Left lung (tissue), 14 donors: ENCODE measurements at places on chromosomes 16 and 17. TPM values are rescaled to one million over a fixed set of nuclear protein-coding genes. Genes with fewer than 3 reads are reported as not detected.
A peak's percentile ranks its signal among the peaks of the same experiment; 100 is the strongest.

GRCh38 chr16:58906981-58907715, 173.0 kb upstream of the GOT2 start:
- peak; percentile 67 for DNase-seq

GRCh38 chr17:17557796-17558195, 33.7 kb downstream of the PEMT start:
- DNase-seq = no peak

STAC2 gene
- polyA plus RNA-seq = 0.21 TPM

DNA sequence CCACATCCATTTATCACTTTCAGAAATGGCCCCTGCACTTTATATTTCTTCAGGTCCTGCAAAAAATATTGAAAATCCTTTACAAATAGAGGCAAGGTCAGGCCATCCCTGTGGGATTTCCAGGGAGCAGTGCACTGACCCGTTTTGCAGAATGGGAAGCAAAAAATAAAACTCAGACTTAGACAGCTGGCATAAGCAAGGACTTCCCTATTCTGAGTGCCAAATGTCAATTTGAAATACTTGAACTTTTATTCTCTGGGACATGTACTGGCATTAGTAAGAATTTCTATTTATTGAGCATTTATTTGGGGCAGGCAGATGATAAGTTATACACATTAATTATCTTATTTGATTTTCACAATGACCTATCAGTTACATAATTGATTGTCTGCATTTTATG, 32.4 kb downstream of the PRKCB start:
- DNase-seq = no peak

DNAI2 gene
- polyA plus RNA-seq = 6.6 TPM

CCDC182 gene
- polyA plus RNA-seq = not detected

GRCh38 chr17:35001549-35001948, 21.2 kb downstream of the LIG3 start:
- DNase-seq = no peak

NGFR gene
- polyA plus RNA-seq = 12.4 TPM

- DNase-seq = no peak
Observed at GRCh38 chr16:80852261-80852872, 48.0 kb upstream of the CDYL2 start.

CCL16 gene
- 1.0 TPM for polyA plus RNA-seq

RAMP2 gene
- polyA plus RNA-seq = 192 TPM

DNA sequence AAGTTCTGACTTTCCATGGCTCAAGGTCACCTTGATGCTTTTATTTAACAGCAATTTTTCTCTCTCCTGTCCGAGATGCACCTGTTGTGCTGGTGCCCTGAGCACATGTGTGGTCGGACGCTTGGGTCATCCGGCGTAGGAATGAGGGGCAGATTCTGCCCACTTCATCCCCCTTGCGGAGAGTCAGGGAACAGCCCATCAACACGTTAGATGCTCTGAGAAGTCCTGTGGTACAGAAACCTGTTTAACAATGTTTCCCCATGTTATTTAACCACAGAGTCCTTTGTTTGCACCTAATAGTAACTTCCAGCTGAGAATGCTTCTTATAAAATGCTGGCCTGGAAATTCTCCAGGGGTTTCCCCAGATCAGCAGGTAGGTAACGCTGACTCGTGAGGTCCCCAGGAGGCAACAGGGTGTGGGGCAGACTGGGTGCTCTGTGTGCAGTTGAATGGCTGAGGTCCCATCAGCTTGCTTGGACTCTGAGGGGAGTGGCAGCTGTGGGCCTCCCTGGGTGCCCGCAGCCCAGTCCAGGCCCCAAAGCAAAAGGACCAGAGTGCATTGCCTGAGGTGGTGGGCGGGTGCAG, 17.8 kb downstream of the DOC2B start:
- DNase-seq = no peak

- DNase-seq = no peak
Observed at GRCh38 chr16:86949116-86949515, 368.1 kb downstream of the C16orf95 start.

- DNase-seq = no peak
Observed at GRCh38 chr17:29019475-29020181, 13.8 kb upstream of the SEZ6 start.

ARHGAP44 gene
- 13.4 TPM for polyA plus RNA-seq

DNA sequence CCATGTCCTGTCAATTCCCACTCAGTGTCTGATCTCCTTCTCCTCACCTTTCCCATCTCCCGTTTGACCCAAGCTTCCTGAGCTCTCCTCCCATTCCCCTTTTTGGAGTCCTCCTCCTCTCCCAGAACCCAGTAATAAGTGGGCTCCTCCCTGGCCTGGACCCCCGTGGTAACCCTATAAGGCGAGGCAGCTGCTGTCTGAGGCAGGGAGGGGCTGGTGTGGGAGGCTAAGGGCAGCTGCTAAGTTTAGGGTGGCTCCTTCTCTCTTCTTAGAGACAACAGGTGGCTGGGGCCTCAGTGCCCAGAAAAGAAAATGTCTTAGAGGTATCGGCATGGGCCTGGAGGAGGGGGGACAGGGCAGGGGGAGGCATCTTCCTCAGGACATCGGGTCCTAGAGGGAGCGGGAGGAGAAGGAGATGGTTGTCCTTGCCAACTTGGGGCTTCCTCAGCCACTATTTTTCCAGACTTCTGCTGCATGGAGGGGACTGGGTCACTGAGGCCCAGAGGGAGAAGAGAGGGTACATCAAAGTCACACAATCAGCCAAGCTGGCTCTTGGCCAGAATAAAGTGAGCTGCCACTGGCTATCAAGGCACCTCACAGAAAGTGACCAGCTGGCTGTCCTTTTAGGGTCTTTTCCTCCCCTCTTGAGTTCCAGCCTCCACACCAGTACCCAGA, 1.9 kb upstream of the TBC1D10B start:
- DNase-seq = no peak

MPP2 gene
- 4.6 TPM for polyA plus RNA-seq

DNA sequence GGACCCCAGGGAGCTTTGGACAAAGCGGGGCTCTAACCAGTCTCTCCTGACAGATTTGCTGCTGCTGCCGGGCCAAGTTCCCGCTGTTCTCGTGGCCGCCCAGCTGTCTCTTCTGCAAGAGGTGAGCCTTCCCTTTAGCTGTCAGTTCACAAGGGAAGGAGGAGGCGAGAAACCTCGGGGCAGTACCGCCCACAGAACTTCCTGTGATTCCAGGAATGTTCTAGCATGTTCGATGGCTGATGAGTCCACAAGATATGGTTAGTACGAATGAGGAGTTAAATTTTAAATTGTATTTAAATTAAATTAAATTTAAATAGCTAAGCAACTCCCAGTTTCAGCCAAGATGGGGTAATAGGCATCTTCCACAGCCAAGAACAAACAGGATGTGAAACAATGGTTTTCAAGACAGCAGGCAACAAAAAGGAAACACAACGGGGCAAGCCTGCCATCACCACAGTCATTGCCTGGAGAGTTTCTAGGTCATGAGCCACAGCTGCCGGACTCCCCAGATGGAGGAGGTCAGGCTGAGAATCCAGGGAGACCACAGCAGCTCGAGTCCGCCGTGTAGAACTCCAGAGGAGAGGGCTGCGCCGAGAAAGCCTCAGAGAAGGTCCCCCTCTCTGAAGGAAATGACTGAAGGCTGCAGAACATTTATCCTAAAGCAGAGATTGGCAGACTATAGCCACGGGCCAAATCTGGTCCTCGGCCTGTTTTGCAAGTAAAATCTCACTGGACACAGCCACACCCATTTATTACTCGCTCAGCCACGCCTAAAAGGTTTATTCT, 9.5 kb upstream of the TCF25 start:
- DNase-seq = peak; percentile 10

DNA sequence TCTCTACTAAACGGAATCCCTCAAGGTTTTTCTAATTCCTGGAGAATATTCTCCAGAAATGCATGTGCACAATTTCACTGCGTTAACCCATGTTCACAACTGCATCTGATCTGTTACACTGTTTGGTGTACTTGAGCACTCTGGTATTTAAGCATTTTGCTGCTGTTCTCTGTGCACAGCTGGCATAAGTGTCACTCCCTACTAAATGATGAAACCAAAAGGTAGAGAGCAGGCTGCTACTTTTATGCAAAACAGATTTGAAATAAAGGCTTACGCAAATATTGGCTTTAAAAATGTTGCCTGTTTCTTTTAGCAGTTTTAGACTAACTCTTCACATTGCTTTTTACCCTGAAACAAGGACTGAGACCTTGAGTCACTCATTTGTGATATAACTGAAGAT, 41.7 kb downstream of the ESRP2 start:
- no peak for DNase-seq

MYH4 gene
- not detected for polyA plus RNA-seq

DNA sequence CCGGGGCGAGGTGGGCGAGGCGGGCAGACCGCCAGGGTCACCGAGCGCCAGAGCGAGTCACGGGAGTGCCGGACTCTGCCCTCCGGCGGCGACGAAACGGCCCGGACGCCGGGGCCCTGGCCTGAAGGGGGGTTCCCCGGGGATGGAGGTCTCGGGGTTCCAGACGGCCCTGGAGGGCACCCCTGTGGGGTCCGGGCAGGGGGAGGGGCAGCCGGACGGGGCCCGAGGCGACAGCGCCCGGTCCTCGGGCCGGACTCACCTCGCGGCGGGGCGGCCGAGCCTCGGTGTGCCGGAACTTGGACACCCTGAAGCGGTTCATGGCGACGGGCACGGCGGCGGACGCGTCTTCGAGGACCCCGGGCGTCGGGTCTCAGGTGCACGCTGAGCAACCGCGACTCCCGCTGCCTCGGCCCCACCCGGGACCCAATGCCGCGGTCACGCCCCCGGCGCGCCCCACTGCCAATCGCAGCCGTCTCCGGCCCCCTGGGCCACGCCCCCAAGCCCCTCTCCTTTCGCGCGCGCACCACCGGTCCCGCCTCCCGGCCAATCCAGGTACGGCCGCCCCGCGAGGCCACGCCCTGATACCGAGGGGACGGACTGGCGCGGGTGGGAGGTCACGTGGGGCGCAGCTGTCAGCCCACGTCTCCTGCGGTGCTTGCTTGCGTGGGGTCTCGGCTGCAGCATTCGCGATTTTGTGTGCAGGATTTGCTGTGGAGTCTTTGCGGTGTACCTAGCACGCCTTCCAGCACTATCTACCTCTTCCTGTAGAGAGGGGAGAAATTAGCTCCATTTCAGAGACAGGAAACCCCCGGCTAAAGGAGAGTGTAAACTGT, at the start of gene CORO7:
TSS of gene CORO7 (minus strand) at position 397 of the 833 bp plus-strand sequence. CDS start at position 319, 78 bp downstream.
- DNase-seq = peak; percentile 95

CHST4 gene
- 0.14 TPM for polyA plus RNA-seq

- DNase-seq = no peak
Observed at GRCh38 chr17:28381141-28381825, 9.8 kb downstream of the SARM1 start.

DNA sequence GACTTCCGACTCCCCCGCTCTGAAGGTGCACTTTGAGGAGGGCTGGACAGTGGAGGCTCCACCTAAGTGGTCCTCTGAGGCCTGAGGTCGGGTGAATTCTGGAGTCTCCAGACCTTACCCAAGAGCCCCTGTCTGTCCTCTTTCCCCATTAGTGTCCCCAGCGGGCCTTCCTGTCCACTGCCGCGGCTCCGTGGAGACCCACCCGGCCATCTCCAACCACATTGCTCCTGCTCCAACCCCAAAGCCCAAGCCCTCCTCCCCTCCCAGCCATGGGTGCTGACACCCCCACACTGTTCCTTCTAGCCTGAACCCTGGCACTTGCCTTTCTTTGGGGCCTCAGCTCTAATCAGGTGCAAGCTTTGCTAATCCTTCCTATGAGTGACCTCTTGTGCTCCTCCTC, 283.1 kb upstream of the TNRC6C start:
- no peak for DNase-seq

TPSD1 gene
- not detected for polyA plus RNA-seq

CDH15 gene
- polyA plus RNA-seq = 0.46 TPM

GRCh38 chr16:84942786-84943185, 68.5 kb downstream of the ZDHHC7 start:
- no peak for DNase-seq

- DNase-seq = no peak
Observed at GRCh38 chr17:30393911-30394867, 15.5 kb downstream of the CPD start.

DNA sequence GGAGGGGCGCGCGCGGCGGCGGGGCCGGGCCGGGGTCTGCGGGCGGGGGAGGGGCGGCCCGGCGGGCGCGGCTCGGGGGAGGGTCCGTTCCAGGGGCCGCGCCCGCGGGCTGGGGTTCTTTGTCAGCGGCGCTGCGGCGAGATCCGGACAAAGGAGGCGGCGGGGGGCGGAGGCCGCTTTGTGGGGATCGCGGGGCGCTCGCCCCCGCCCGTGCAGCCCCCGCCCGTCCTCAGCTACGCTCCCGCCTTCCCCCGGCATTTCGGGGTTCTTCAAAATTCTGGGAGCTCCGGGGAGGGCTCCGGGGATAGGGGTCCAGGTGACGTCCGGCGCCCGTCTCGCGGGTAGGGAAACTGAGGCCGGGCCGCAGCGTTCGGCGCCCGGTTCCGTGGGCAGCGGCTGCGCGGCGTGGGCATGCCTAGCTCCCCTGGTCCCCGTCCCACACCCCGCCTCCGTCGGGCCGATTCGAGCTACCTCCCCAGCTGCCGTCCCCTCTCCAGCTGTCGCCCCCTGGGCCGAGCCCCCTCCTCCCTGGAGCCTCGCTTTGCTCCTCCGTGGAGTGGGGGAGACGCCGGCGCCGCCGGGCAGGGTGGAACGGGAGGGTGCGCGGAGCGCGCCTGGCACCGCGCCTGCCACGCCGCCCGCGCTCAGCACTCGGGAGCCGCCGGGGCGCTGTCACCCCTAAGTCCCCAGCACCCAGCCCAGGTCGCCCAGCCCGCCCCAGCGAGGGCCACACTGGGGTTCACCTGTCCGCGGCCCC, 546 bp downstream of the SNN start:
- DNase-seq = peak; percentile 89

- no peak for DNase-seq
Observed at GRCh38 chr16:19400711-19401110, 17.0 kb upstream of the TMC5 start.

DNA sequence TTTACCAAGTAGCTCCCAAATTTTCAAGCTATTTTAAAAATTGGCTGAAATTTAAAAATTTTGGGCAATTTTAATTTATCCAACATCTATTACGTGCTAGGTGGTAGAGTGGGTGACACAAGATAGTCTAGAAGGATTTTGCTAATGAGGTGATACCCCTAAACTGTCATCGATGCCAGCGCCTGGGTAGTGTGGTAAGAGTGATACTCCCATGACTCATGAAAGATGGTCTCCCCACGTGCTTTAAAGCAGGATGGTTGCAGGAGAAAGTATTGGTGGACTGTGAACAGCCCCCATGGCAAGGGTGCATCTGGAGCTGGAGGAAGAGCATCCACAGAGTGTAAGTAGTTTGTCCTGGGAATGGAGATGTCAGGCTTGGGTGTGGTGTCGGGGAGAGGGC, 77.8 kb downstream of the WWOX start:
- no peak for DNase-seq

CA7 gene
- polyA plus RNA-seq = not detected

- DNase-seq = no peak
Observed at GRCh38 chr17:39556423-39556822, 51.3 kb downstream of the NEUROD2 start.

GRCh38 chr17:75769536-75769935, 4.5 kb upstream of the GALK1 start:
- DNase-seq = no peak

ITGA2B gene
- polyA plus RNA-seq = 7.4 TPM

NAT9 gene
- polyA plus RNA-seq = 52.8 TPM

DNA sequence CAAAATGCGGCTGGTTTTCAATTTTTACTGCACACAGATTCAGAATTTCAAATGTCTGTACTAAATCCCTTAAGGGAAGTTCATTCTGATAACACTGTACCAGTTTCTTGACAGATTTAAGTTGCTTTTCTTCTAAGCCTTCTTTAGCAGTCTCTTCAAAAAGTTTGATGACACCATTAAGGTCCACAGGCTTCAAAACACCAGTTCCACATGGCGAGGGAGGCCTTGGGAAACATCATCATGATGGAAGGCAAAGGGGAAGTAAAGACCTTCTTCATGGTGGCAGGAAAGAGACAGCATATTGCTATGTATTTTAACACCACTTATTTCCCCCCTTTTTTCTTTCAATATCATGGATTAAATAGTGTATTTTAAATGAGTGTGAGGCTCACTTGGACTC, 24.5 kb downstream of the NLRC5 start:
- DNase-seq = no peak

ZSCAN10 gene
- not detected for polyA plus RNA-seq
